Common myeloid progenitor, CD34-positive (primary cell): ENCODE measurements at places on chromosomes 12 and 14.

- no peak for DNase-seq
- no peak overlapping the region for H3K27ac ChIP-seq
- no peaks in the 10 kb centered on the region for H3K27me3 ChIP-seq
- H3K4me1 ChIP-seq: no peaks in the 10 kb centered on the region
- H3K4me3 ChIP-seq: no peak overlapping the region
Measured at GRCh38 chr12:100687686-100688085, 106.9 kb upstream of the ANO4 start.

DNA sequence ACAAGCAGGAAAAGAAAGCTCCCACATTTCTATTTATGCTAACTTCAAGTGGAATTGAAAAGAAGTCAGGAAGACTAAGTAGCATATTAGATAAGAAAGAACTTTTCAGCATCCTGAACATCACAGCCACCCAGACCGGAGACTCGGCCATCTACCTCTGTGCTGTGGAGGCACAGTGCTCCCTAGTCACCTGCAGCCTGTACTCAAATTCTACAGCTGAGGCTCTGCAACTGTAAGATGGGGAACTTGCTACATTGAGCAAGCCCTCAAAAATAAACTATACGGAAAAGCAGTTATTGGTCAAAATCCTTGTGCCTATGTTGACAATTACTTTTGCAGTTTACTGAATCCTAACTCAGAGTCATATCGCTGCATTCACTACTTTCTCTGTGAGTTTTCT lies 361.9 kb downstream of the DAD1 start:
- no peak for DNase-seq
- H3K27ac ChIP-seq: no peak overlapping the region
- H3K27me3 ChIP-seq: no peaks in the 10 kb centered on the region
- H3K4me3 ChIP-seq: no peak overlapping the region
- peaks cover 30% of the 10 kb centered on the region for H3K4me1 ChIP-seq

GRCh38 chr12:90908465-90908864 lies 46.5 kb downstream of the CCER1 start:
- no peak for DNase-seq
- H3K36me3 ChIP-seq: no peaks in the 10 kb centered on the region
- no peaks in the 10 kb centered on the region for H3K4me1 ChIP-seq
- H3K4me3 ChIP-seq: no peak overlapping the region
- no peak overlapping the region for H3K27ac ChIP-seq

- DNase-seq: no peak
- peaks cover 10% of the 10 kb centered on the region for H3K4me1 ChIP-seq
- H3K27me3 ChIP-seq: no peaks in the 10 kb centered on the region
- no peak overlapping the region for H3K27ac ChIP-seq
- H3K36me3 ChIP-seq: no peaks in the 10 kb centered on the region
- H3K4me3 ChIP-seq: no peak overlapping the region
Measured at GRCh38 chr12:42284876-42285275, 41.0 kb downstream of the ZCRB1 start.

GRCh38 chr12:54287261-54288157 lies 7.0 kb downstream of the HNRNPA1 start:
- peaks cover 76% of the 10 kb centered on the region for H3K36me3 ChIP-seq
- no peaks in the 10 kb centered on the region for H3K27me3 ChIP-seq
- H3K4me1 ChIP-seq: peaks cover 71% of the 10 kb centered on the region
- DNase-seq: no peak
- no peak overlapping the region for H3K27ac ChIP-seq
- H3K4me3 ChIP-seq: no peak overlapping the region

DNA sequence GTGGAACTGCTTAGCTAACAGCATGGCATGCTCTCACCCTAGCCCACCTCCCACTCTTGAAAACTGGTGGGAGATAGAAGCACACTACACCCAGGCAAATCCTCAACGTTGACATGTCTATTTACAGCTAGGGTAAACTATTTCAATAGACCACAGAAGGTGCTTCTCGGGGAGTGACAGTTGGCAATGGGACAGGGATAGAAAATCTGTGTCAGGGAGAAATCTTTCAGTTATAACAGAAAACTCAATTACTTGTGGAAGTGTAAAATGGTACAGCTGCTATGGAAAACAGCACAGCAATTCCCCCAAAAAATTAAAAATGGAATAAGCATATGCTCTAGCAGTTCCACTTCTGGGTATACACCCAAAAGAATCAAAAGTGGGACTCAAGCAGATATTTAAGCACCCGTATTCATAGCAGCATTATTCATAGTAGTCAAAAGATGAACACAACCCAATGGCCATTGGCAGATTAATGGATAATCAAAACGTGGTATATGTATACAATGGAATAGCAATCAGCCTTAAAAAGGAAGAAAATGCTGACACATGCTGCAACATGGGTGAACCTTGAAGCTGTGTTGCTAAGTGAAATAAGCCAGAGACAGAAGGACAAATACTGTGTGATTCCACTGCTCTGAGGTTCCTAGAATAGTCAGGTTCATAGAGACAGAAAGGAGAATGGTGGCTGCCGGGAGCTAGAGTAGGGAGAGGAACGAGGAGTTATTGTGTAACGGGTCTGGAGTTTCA lies 92.5 kb downstream of the STAB2 start:
- H3K27me3 ChIP-seq: no peaks in the 10 kb centered on the region
- no peaks in the 10 kb centered on the region for H3K4me1 ChIP-seq
- H3K36me3 ChIP-seq: no peaks in the 10 kb centered on the region
- H3K4me3 ChIP-seq: no peak overlapping the region
- H3K27ac ChIP-seq: no peak overlapping the region

GRCh38 chr14:94027566-94028449 lies 1.7 kb downstream of the OTUB2 start:
- DNase-seq: no peak
- no peaks in the 10 kb centered on the region for H3K36me3 ChIP-seq
- H3K27me3 ChIP-seq: no peaks in the 10 kb centered on the region
- H3K4me3 ChIP-seq: no peak overlapping the region

- no peak for DNase-seq
- peaks cover 3% of the 10 kb centered on the region for H3K4me1 ChIP-seq
- H3K27me3 ChIP-seq: peaks cover 7% of the 10 kb centered on the region
- no peak overlapping the region for H3K27ac ChIP-seq
Measured at GRCh38 chr12:125340791-125341190, 275.6 kb downstream of the AACS start.

DNA sequence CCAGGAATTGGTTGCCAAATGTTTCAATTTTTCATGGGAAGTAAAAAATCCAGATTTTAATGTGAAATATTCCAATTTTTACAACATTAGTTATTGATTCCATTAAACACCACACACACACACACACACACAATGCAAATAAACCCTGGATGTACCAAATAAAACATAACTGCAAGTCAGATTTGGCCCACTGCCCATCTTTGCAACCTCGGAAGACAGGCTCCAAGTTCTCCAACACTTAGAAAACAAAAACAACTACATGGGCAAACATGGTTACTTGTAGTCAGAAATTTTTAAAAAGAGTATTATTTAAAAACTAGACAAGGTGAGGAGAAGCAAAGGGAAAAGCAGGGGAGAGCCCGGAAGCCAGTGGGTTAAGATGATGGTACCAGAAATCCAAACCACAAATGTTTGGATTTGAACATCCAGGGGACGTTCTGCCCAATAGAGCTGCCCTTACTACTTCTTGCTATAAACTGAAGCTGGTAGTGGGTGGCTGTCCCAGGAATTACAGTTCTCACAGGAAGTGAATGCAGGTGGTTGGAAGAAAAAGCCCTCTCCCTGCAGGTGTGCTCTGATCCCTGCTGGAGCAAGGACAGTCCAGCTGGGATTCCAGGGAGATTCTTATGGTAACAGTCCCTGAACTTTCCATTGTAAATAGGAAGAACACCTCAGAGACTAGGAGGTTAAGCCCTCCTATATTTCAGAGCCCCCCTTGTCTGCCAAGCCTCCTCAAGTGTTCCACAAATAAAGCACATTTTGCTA lies 111.7 kb downstream of the SLC25A21 start:
- H3K4me1 ChIP-seq: no peaks in the 10 kb centered on the region
- no peaks in the 10 kb centered on the region for H3K36me3 ChIP-seq
- no peak overlapping the region for H3K27ac ChIP-seq
- no peak for DNase-seq
- no peaks in the 10 kb centered on the region for H3K27me3 ChIP-seq

GRCh38 chr14:101027291-101027690 lies 123.8 kb upstream of the RTL1 start:
- no peak for DNase-seq
- H3K4me3 ChIP-seq: no peak overlapping the region
- H3K27me3 ChIP-seq: no peaks in the 10 kb centered on the region

- no peaks in the 10 kb centered on the region for H3K27me3 ChIP-seq
- no peak overlapping the region for H3K27ac ChIP-seq
- H3K4me3 ChIP-seq: no peak overlapping the region
- H3K4me1 ChIP-seq: peaks cover 2% of the 10 kb centered on the region
- DNase-seq: no peak
Measured at GRCh38 chr12:6839482-6840201, 1.1 kb upstream of the GNB3 start.

- no peak for DNase-seq
- peaks cover 2% of the 10 kb centered on the region for H3K27me3 ChIP-seq
- no peak overlapping the region for H3K4me3 ChIP-seq
- H3K27ac ChIP-seq: no peak overlapping the region
- H3K4me1 ChIP-seq: no peaks in the 10 kb centered on the region
Measured at GRCh38 chr14:96631621-96632362, 129.6 kb downstream of the PAPOLA start.

- peak; percentile 20 for DNase-seq
- no peaks in the 10 kb centered on the region for H3K36me3 ChIP-seq
- H3K4me3 ChIP-seq: no peak overlapping the region
- H3K27me3 ChIP-seq: peaks cover 5% of the 10 kb centered on the region
- H3K4me1 ChIP-seq: no peaks in the 10 kb centered on the region
- no peak overlapping the region for H3K27ac ChIP-seq
Measured at GRCh38 chr12:53868511-53868986, 70.1 kb upstream of the HOXC13 start.

DNA sequence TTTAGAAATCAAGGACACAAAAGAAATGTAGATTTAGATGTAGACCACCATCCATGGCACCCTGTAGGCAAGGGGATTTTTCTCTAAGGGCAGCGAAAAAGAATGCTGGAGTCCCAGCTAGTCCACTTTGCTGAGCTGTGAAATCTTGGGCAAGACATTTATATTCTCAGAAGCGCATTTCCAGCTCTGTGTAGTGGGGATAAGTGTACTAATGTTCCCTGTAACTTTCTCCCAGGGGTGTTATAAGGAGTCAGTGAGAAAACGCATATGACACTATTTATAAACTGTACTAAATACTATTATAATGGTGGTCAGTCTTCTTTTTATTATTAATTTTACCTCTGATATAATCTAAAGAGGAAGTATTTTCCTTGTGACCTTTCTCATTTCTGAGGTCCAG lies 133.4 kb upstream of the FRMD6 start:
- no peak for DNase-seq
- H3K4me1 ChIP-seq: no peaks in the 10 kb centered on the region

- no peak overlapping the region for H3K4me3 ChIP-seq
- DNase-seq: no peak
- H3K27ac ChIP-seq: no peak overlapping the region
- H3K27me3 ChIP-seq: no peaks in the 10 kb centered on the region
Measured at GRCh38 chr12:124524231-124524925, 43.0 kb downstream of the NCOR2 start.

GRCh38 chr12:111436811-111437210 lies 31.1 kb downstream of the SH2B3 start:
- H3K27ac ChIP-seq: no peak overlapping the region
- H3K4me3 ChIP-seq: no peak overlapping the region
- H3K36me3 ChIP-seq: peaks cover 4% of the 10 kb centered on the region
- no peak for DNase-seq
- H3K27me3 ChIP-seq: no peaks in the 10 kb centered on the region

DNA sequence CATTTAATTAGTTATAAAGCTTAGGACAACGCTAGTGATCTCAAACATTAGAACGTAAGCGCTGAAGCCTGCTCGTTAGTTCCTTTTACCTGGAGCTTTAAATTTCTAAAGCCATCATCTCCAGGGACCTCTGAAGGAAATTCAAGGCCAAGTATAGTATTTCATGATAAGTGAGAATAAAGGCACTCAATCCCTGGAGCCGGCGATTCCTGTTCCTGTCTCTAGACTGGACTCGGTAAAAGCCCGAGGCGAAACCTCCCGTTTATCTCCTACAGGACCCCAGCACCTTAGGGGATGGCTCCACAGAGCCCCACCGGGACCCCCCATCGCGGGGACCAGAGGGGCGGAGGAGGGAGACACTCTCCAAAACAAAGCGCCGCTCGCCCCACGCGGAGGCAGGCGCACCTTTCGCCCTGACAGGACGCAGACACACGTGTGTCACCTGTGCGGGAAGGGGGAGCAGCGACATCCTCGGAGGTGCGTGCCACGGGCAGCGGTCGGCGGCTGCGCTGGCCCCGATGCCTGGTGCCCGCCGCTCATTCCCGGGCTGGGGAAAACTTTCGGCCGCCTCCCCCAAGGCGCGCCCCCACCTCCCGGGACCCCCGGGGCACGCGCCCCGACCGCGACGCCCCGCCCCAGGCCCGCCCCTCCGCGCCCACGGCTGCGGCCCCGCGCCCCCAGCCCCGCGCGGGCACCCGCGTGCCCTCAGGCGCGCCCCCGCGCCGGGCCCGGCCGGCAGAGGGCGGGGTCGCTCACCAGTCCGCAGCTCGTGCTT lies 678 bp downstream of the RPS6KA5 start:
- H3K27me3 ChIP-seq: no peaks in the 10 kb centered on the region
- peaks cover 2% of the 10 kb centered on the region for H3K36me3 ChIP-seq
- H3K27ac ChIP-seq: peak overlapping the region; percentile 89
- peak; percentile 38 for DNase-seq
- peaks cover 23% of the 10 kb centered on the region for H3K4me1 ChIP-seq

DNA sequence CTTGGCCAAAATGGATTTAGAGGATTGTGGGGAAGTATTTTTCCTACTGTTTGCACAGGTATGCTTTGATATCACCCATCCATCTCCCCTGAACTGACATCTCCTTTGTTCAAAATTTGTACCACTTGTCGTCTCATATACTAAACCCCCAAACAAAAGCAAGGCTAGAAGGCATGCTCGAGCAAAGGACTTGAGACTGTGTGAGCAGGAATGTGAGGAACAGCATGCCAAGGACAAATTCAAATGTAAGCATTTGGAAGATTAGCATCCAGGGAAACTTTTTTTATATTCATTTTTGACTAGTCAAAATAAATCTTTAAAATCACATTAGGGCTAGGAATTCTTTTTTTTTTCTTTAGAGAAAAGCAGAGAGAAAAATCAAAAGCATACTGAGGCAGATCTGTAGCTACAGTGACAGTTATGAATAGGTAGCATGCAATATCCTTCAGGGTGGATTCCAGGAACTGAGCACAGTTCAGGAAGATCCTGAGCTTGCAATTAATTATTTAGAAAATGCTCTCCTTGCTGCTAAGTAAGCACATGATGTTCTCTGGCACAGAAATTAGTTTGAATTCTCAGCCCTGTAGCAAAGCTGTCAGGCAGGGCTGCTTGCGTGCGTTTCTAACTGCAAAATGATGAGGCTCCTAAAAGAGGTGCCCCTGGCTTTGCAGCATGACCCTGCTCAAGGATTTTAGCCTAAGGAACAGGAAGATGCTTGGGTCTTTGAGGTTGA lies 327.7 kb downstream of the LRIG3 start:
- H3K36me3 ChIP-seq: no peaks in the 10 kb centered on the region
- DNase-seq: no peak
- no peaks in the 10 kb centered on the region for H3K27me3 ChIP-seq
- H3K4me3 ChIP-seq: no peak overlapping the region

- H3K4me1 ChIP-seq: no peaks in the 10 kb centered on the region
- no peaks in the 10 kb centered on the region for H3K36me3 ChIP-seq
- no peak overlapping the region for H3K27ac ChIP-seq
Measured at GRCh38 chr12:104903648-104904423, 54.3 kb downstream of the SLC41A2 start.

- no peaks in the 10 kb centered on the region for H3K36me3 ChIP-seq
- H3K27ac ChIP-seq: no peak overlapping the region
- no peak overlapping the region for H3K4me3 ChIP-seq
- H3K4me1 ChIP-seq: no peaks in the 10 kb centered on the region
- no peaks in the 10 kb centered on the region for H3K27me3 ChIP-seq
Measured at GRCh38 chr14:92780444-92781232, 13.5 kb upstream of the GOLGA5 start.
